ENCODE measurements at places on chromosomes 2 and 18. TPM values are rescaled to one million over a fixed set of nuclear protein-coding genes. Genes with fewer than 3 reads are reported as not detected.

Gene CYP27C1
- not detected for total RNA-seq

Gene IL1RN
- not detected for total RNA-seq

Gene REG3G
- total RNA-seq, result not detected

Gene IL37
- not detected for total RNA-seq

Gene RSAD2
- total RNA-seq, result 0.40 TPM

Gene CXCR4
- total RNA-seq, result 16.1 TPM

Gene ZC3H15
- 63.0 TPM for total RNA-seq

Gene SP5
- total RNA-seq, result not detected

Gene RBFA
- 28.1 TPM for total RNA-seq

Gene LCT
- total RNA-seq, result not detected

Gene POTEJ
- total RNA-seq, result not detected

Gene TXNDC9
- total RNA-seq, result 52.8 TPM

Gene NEU2
- total RNA-seq, result not detected

Gene CGREF1
- 7.0 TPM for total RNA-seq

Gene SP140
- 0.40 TPM for total RNA-seq

Gene STEAP3
- 1.7 TPM for total RNA-seq

Gene MGAT4A
- total RNA-seq, result 1.6 TPM

Gene CLEC4F
- total RNA-seq, result not detected

Gene IL1RL1
- total RNA-seq, result 1.1 TPM

Gene RAPH1
- 19.4 TPM for total RNA-seq
